ENCODE measurements at places on chromosomes 11 and 22. TPM values are rescaled to one million over a fixed set of nuclear protein-coding genes. Genes with fewer than 3 reads are reported as not detected.
A peak's percentile ranks its signal among the peaks of the same experiment; 100 is the strongest.

MICAL2 gene
- 0.69 TPM for total RNA-seq

GRCh38 chr11:3735827-3736226 lies 61.5 kb downstream of the NUP98 start:
- peaks cover 65% of the 10 kb centered on the region for H3K36me3 ChIP-seq
- no peak overlapping the region for H3K27ac ChIP-seq
- no peak for DNase-seq
- no peaks in the 10 kb centered on the region for H3K4me1 ChIP-seq
- no peaks in the 10 kb centered on the region for H3K27me3 ChIP-seq

DNA sequence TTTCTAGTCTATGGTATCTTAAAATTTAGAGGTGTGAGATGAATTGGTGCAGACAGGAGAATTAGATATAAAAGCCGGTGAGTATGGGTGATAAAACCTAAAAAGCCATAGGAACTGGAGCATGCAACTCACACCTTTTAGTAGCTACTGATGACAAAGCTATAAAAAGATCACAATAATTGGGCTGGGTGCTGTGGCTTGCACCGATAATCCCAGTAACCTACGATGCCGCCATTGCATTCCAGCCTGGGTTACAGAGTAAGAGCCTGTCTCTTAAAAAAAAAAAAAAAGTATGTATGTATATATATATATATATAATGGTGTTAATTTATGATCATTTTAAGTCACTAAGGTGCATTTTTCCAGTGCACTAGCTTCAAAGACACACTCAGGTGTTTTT lies 17.2 kb downstream of the WEE1 start:
- H3K27me3 ChIP-seq: no peaks in the 10 kb centered on the region
- no peak for DNase-seq
- H3K27ac ChIP-seq: peak overlapping the region; percentile 50
- H3K4me1 ChIP-seq: peaks cover 27% of the 10 kb centered on the region
- H3K4me3 ChIP-seq: no peak overlapping the region

GRCh38 chr11:12402691-12403120 lies 25.3 kb downstream of the PARVA start:
- no peak overlapping the region for H3K4me3 ChIP-seq
- H3K27ac ChIP-seq: no peak overlapping the region
- DNase-seq: no peak
- no peaks in the 10 kb centered on the region for H3K27me3 ChIP-seq
- H3K36me3 ChIP-seq: no peaks in the 10 kb centered on the region

DNA sequence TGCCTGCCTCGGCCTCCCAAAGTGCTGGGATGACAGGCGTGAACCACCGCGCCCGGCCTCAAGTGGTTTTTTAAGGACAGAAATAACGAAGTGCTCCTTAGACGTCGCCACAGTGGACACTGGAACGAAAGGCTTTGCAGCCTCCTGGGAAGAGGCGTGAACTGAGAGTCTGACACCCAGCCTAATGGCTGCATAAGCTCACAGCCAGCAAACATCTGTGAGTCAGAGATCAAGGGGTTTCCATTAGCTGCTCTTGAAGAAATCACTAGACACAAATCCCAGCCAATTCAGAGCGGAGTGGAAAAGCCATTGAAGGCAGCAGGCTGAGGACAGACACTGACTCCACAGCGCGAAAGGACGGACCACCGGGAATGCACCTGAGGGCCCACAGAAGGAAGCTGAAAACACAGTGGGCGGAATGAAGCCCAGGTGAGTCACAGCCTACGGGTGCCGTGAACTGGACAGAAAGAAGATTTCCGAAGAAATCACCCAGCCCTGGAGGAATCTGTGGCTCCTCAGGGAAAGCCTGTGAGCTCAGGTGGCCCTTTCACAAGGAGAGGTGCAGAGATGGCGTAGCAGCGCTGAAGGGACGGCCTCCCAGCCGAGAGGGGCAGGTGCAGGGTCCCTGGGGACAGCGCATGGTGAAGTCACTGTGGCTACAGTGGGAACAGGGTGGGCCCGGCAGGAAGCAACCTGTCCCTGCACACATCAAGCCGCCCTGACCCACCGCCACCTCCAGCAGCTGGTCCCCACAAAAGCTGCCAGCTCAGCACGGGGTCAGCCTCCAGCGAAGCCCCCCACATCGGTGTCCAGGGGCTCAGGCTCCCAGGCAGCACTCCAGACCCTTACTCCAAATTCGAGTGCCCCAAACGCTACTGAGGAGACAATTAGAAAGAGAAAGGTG lies 11.6 kb downstream of the LMNTD2 start:
- peaks cover 9% of the 10 kb centered on the region for H3K4me1 ChIP-seq
- H3K27me3 ChIP-seq: no peaks in the 10 kb centered on the region
- no peak overlapping the region for H3K4me3 ChIP-seq
- no peak overlapping the region for H3K27ac ChIP-seq
- peak; percentile 60 for DNase-seq

DNA sequence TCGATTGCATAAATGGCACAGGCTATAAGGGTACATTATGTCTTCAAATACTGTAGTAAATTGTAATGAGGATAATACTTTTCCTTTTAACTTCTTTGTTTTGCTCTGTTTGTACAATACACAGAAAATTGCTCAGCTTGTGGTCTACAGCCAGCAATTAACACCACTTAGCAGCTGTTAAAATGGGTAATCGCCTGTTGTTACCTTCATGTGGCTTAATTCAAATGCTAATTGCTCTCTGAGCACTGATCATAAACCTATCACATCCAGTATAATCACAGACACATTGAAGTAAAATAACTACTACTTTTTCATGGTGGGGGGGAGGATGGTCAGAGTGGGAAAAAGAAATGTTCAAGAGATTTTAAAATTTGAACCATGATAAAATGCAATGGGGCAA lies 1164.1 kb upstream of the CNTN5 start:
- H3K36me3 ChIP-seq: no peaks in the 10 kb centered on the region
- no peak overlapping the region for H3K27ac ChIP-seq
- H3K27me3 ChIP-seq: no peaks in the 10 kb centered on the region
- no peak for DNase-seq

- H3K27ac ChIP-seq: no peak overlapping the region
- H3K4me1 ChIP-seq: peaks cover 12% of the 10 kb centered on the region
- peak overlapping the region; percentile 39 for H3K4me3 ChIP-seq
- no peaks in the 10 kb centered on the region for H3K36me3 ChIP-seq
Measured at GRCh38 chr11:61871158-61871597, 20.2 kb downstream of the FADS3 start.

GRCh38 chr11:61004761-61005181 lies 33.3 kb downstream of the CD6 start:
- H3K4me3 ChIP-seq: no peak overlapping the region
- no peaks in the 10 kb centered on the region for H3K27me3 ChIP-seq
- no peak overlapping the region for H3K27ac ChIP-seq
- H3K36me3 ChIP-seq: no peaks in the 10 kb centered on the region
- DNase-seq: no peak
- H3K4me1 ChIP-seq: no peaks in the 10 kb centered on the region

DNA sequence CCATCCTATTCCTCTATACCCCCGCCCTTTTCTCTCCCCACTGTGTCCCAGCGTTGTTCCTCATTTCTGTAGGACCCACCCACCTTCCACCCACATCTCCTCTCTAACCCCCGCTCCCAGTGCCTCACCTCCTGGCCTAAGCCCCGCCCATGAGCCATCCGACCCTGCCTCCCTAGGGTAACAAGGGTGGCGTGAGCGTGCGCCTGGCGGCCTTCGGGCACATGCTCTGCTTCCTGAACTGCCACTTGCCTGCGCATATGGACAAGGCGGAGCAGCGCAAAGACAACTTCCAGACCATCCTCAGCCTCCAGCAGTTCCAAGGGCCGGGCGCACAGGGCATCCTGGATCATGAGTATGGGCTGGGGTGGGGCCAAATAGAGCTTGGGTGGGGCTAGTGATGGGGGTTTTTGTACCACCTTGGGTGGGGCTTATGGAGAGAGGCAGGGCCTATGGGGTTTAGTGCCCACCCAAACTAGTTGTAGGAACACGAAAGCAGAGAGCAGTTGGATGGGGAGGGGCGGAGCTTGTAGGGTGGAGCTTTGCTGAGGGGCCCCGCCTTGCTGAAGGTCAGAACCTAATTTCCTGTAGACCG lies 4.5 kb downstream of the INPP5J start:
- peak; percentile 95 for DNase-seq
- no peaks in the 10 kb centered on the region for H3K36me3 ChIP-seq
- H3K27me3 ChIP-seq: no peaks in the 10 kb centered on the region
- no peak overlapping the region for H3K27ac ChIP-seq

DNA sequence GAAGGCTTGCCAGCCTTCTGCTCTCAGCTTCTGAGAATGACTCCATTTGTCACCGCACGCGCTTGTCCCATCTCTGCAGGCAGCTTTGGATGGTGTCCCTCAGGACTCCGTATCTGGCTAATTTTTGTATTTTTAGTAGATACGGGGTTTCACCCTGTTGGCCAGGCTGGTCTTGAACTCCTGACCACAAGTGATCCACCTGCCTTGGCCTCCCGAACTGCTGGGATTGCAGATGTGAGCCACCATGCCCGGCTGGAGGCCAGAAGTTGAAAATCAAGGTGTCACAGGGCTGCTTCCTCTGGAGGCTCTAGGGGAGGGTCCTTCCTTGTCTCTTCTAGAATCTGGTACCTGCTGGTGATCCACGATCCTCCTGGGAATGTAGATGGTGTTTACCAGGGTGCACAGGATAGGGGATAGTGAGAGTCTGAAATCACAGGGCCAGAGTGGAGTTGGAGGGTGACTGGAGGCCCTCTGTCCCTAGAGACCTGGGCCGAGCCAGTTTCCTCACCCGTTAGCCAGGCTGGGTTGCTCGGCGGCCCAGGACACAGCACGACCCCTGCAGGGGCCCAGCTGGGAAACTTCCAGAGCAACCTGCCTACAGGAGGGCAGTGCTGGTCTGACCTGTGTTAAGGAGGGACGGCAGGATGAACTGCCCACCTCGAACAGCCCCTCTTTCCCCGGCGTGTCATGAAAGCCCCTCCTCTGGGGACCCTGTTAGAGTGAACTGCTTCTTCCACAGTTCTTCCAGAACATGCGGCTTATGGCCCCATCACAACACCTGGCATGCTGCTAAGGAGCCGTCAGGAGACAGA lies 48.9 kb upstream of the SHANK2 start:
- no peaks in the 10 kb centered on the region for H3K4me1 ChIP-seq
- no peak overlapping the region for H3K27ac ChIP-seq
- no peaks in the 10 kb centered on the region for H3K27me3 ChIP-seq
- no peak for DNase-seq

UBQLN3 gene
- total RNA-seq: 0.37 TPM

TEX12 gene
- total RNA-seq: not detected

MS4A4A gene
- not detected for total RNA-seq

ROBO4 gene
- not detected for total RNA-seq

DNA sequence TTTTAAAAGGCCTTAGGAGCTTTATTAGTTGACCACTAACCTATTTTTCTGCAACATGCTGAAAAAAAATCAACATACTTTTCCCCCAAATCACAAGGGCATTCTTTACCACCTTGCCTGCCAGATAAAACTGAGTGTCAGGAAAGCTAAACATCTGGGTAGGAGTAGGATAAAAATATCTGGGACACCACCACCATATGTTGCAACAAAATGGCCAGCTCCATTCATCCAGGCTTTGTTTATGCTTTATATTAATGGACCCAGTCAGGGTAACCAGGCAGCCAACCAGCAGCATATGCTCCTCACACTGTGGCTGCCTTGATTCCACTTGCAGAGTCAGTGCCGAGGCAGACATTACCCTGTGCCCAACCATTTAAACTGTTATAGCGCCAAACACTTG lies 1024.5 kb downstream of the LRRC4C start:
- no peaks in the 10 kb centered on the region for H3K36me3 ChIP-seq
- H3K27me3 ChIP-seq: no peaks in the 10 kb centered on the region
- H3K27ac ChIP-seq: no peak overlapping the region
- H3K4me1 ChIP-seq: no peaks in the 10 kb centered on the region

SLC7A4 gene
- not detected for total RNA-seq

DNA sequence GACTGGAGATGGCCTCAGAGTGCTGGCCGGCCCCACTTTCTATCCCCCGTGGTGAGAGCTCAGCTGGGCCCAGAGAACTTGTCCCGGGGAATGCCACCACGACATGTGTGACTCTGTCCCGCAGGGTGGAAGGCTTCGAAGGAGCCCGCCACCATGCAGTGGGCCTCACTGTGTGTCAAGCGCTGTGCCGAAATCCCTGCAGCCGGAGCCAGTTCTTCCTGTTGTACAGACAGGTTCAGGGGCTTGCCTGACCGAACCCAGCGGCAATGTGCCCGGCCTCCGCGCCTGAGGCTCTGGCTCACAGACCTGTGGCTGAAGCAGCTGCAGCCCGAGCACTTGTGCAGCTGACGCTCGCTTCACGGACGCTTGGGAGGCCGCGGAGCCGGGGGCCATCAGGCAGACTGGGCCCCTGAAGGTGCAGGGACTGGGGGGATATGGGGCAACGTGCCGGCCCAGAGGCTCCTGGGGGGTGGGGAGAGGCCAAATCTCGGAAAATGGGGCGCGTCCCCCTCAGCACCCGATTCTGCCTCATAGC lies 650 bp downstream of the PPM1F start:
- peaks cover 17% of the 10 kb centered on the region for H3K4me1 ChIP-seq
- H3K36me3 ChIP-seq: no peaks in the 10 kb centered on the region
- peak; percentile 75 for DNase-seq
- peak overlapping the region; percentile 84 for H3K4me3 ChIP-seq
- no peaks in the 10 kb centered on the region for H3K27me3 ChIP-seq
- H3K27ac ChIP-seq: no peak overlapping the region

GGT1 gene
- total RNA-seq: 36.4 TPM

- H3K27ac ChIP-seq: no peak overlapping the region
- H3K4me1 ChIP-seq: no peaks in the 10 kb centered on the region
- DNase-seq: no peak
- H3K36me3 ChIP-seq: no peaks in the 10 kb centered on the region
- no peak overlapping the region for H3K4me3 ChIP-seq
Measured at GRCh38 chr11:121870206-121871045, 245.6 kb downstream of the BLID start.

OR5B21 gene
- 9.3 TPM for total RNA-seq

DNA sequence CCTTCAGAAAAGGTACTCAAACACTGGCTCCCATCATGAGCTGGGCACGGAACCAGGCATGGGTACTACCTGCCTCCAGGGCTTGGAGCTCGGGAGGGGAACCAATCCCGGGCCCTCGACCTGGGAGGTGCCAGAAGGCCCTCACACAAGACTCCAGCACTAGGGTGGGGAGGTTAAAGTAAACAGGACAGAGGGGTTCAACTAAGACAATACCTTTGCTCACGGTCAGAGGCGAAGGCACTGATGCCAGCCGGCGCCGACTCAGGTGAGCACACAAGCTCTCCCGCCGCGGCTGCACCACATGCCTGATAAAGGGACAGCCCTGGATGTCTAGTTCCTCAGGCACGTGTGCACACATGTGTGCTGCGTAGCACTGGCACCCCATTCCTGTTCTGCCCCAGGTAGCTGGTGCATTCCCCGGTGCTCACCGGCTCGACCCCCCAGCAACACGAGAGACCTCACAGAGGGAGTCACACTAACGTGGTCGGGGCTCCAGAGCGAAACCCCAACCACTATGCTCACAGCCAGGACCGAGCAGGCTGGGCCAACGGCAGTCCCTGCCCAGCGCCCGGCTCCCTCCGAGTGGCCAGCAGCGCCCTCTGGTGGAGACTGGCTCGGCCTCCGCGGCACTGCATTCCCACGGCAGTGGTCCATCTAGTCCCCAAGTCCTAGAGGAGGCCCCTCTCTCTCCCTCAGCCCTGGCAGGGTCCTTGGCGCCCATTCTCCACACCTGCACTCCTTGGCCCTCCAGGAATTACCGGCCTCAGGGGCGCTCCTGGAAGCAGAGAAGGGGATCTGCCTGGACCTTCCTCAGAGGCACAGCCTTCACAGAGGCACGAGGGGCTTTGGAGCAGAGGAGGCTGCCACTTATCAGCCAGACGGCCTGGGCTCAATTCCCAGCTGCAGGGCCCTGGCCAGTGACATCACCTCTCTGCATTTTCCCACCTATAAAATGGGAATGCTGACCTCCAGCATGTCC lies 28.8 kb upstream of the MOB2 start:
- H3K36me3 ChIP-seq: no peaks in the 10 kb centered on the region
- DNase-seq: peak; percentile 80
- H3K4me3 ChIP-seq: no peak overlapping the region
- H3K4me1 ChIP-seq: no peaks in the 10 kb centered on the region
- no peaks in the 10 kb centered on the region for H3K27me3 ChIP-seq
